ENCODE measurements at places on chromosomes 5 and 9.

GRCh38 chr5:52798938-52799337 lies 11.2 kb downstream of the ITGA1 start:
- DNase-seq, result no peak

GRCh38 chr9:129497005-129497812 lies 123.7 kb downstream of the C9orf50 start:
- DNase-seq, result no peak

DNA sequence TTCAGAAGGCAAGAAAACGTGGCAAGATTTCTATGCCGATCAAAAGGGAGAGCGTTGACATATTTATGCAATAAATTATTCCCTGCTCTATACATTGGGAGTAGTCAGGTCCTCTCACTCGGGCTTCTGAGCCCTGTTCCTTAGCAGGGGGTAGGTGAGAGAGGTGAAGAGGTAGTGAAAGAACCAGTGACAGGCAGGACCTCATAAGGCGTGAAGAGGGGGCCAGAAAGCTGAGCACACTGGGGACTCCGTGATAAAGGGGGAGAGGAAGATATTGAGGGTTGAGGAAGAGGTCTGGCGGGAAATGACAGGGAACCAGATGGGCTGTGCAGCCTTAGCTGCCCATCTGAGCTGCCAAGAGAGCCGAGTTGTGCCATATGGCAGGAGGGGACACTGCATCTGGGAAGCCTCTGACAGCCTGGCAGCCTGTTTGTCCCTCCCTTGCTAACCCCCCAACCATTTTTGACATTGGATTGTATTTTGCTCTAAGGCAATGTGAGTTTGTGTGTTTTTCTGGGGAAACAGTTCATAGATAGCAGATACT lies 782 bp upstream of the CDC20B start:
- DNase-seq, result peak; percentile 55

GRCh38 chr9:20601292-20601691 lies 21.0 kb downstream of the MLLT3 start:
- no peak for DNase-seq

GRCh38 chr5:177599731-177600507 lies at the start of gene B4GALT7:
TSS of gene B4GALT7 (plus strand) at chr5:177600132. CDS start at chr5:177600211, 79 bp downstream.
- peak; percentile 75 for DNase-seq

- peak; percentile 77 for DNase-seq
Observed at GRCh38 chr9:100714372-100715099, 136.7 kb downstream of the CAVIN4 start.

GRCh38 chr5:112923148-112923917 lies 1.3 kb upstream of the REEP5 start:
- DNase-seq, result no peak
